ENCODE measurements at places on chromosomes 1 and 21. TPM values are rescaled to one million over a fixed set of nuclear protein-coding genes. Genes with fewer than 3 reads are reported as not detected.

The GREM2 gene
- total RNA-seq, result 4.7 TPM

The USH2A gene
- 0.16 TPM for total RNA-seq

The FMOD gene
- 68.4 TPM for total RNA-seq

The ADORA3 gene
- 1.6 TPM for total RNA-seq

The TNFRSF1B gene
- total RNA-seq, result 11.7 TPM

The HLX gene
- total RNA-seq, result 12.9 TPM

The VANGL2 gene
- 4.1 TPM for total RNA-seq

The PLA2G2C gene
- not detected for total RNA-seq

The ARHGEF16 gene
- total RNA-seq, result 3.3 TPM

The C1QA gene
- 41.5 TPM for total RNA-seq

- DNase-seq, result no peak
These were observed 28.1 kb downstream of the TENT5C start for GRCh38 chr1:117633936-117634335.

- DNase-seq, result no peak
These were observed 25.2 kb downstream of the B3GALT5 start for GRCh38 chr21:39637971-39638240.

DNA sequence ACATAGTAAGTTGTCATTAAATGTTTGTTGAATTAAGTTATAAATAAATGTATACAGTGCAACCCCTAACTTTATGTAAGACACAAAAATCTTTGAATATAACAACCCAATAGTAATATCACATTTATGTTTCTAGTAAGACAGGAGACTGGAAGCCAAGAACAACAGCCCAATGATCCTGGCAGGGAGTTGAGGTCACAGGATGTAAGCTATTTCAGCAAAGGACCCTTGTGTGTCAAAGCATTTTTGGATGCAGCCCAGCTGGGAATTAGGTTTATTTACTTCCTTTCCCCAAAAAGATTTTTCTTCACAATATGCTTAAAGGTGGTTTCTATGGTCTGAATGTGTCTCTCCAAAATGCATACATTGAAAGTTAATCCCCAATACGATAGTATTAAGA, 34.0 kb upstream of the ABCA4 start:
- no peak for DNase-seq

DNA sequence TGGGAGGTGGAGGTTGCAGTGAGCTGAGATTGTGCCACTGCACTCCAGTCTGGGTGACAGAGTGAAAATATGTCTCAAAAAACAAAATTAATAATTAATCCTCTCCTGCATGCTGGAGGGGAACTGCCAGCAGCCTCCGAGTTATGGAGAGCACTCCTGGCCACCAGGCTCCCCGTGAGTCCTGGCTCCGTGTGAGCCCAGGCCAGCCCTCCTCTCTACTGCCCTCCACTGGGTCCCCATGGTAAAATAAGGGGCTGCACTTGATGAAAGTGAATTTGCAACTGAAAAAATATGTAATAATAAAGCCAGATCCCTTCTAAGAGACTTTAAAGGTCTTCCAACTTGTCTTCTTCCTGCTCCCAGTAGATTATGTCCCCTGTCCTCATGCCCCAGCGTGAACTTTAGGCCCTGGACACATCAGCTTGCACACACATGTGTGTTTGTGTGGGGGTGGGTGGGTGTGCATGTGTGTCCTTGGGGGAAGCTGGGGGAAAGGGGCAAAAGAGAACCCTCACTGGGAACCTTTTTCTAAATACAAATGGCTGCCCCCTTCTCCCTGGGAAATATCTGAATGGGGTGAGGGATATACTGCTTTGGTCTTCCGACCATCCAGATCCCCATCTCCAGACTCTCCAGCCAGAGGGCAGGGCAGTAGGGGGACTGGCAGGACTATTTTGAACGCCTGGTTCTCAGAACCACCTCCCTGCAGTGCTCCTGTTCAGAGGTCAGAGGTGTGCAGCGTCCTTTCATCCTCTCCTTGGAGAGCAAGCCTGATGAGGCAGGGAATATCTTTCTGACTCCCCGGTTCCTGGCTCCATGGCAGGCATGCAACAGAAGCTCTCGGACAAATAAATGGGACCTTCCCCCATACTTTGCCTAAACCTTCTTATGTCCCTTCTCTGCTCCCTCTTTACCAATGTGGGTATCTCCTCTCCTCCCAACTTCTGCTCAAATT, 26.2 kb downstream of the NEK2 start:
- DNase-seq, result no peak

DNA sequence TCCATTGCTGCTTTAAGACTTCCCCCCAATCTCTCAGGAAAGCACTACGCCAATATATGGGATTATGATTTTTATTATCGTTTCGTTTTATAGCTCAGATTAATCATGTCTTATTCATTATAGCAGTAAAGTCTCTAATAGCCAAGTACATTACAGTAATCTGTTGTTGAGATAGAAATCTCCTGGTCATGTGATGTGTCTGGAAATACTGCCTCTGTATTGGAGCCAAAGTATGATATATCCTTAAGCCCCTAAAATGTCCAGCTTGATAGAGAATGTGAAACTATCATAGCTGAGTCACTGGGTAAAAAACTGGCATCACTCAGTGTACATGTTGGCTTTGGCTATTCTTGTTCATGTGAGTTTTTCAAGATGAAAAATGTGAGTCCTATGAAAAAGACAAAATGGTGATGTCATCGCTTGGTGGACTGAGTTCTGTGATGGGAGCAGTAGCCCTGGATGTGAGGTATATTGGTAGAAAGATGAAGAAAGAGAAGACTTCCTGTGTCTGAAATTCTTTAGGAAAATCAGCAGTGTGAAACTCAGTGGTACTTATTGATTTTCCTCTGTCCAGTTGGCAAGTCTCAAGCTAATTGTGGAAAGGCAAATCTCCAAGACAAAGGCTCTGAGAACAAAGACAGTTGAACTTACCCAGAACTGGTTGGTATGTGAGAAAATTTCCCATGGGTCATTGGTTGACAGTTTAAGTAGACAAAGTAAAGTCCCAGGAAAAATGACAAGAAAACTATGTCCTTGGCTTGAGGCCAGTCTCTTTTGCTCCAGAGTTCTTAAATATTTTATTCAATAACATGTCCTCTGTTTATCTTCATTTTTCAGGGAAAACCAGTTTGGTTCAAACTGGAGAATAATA, 76.2 kb downstream of the BRINP2 start:
- DNase-seq, result peak; percentile 25

DNA sequence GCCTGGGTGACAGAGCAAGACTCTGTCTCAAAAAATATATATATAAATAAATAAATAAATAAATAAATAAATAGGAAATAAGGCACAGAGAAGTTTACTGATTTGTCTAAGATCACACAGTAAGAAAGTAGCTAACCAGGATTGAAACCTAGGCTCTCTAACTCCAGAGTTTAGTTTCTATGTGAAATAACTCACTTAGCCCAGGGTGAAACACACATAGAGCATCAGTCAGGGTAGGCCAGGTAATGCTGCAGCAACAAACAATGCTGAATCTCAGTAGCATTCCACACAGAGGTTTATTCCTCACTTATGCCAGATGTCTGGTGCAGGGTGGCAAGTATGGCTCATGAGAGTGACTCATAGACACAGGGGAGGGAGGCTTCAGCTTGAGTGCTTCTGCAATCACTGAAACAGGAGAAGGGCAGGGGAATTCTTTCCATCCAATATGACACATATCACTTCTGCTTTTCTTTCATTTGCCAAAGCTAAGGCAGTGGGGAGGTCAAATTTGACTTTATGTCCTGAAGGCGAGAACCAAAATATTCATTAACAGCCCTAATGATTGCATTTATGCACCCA, 37.1 kb upstream of the KANK4 start:
- no peak for DNase-seq

DNA sequence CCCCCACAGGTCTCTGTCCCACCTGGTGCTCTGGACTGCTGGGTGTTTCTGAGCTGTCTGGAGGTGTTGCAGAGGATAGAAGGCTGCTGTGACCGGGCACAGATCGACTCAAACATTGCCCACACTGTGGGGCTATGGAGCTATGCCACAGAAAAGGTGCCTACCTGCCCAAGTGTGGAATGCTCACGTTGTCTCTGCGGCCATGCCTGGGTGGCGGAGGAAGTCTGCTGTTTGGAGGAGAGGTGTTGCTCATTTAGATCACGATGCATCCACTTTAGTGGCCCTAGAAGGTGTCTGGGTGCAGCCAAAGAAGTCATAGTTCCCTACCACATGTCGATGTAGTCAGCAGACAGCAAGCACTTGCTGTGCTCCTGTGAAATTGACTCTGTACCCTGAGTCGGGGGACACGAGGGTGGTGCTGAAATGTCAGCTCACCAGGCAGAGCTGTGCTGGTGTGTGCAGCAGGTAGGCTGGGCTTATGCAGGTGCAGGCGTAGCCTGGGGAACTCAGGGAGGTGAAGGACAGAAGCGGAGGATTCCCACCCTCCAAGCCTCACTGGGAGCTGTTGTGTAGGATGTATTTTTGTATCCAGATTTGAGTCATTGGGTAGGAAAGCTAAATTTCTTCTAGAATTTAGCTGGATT, 32.8 kb upstream of the PWP2 start:
- DNase-seq, result no peak

GRCh38 chr1:16117369-16117768, 38.5 kb downstream of the EPHA2 start:
- no peak for DNase-seq

DNA sequence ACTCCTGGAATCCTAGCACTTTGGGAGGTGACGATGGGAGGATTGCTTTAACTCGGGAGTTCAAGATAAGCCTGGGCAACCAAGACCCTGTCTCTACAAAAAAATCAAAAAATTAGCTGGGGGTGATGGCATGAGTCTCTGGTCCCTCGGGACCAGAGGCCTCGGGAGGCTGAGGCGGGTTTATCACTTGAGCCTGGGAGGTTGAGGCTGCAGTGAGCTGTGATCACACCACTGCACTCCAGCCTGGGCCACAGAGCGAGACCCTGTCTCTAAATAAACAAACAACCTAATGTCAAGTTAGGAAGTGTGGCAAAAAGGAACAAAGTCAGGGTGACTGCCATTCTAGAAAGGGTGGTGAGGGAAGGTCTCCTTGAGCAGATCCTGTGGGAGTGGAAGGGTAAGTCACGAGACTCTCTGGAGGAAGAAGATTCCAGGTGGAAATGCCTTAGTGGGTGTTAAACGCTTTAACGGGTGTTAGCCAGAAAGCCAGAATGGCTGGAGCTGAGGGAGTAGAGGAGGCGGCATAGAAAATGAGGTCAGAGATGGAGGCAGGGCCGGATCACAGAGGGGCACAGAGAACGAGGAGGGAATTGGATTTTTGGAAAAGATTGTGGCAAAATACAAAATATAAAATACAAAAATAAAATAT, 62.2 kb upstream of the ATP5PO start:
- DNase-seq, result no peak

GRCh38 chr1:224851848-224852261, 77.6 kb upstream of the DNAH14 start:
- DNase-seq, result no peak

- DNase-seq, result no peak
These were observed 508 bp downstream of the RAVER2 start for GRCh38 chr1:64745181-64745985.

- DNase-seq, result no peak
These were observed 10.3 kb upstream of the NBPF11 start for GRCh38 chr1:148162363-148162762.

DNA sequence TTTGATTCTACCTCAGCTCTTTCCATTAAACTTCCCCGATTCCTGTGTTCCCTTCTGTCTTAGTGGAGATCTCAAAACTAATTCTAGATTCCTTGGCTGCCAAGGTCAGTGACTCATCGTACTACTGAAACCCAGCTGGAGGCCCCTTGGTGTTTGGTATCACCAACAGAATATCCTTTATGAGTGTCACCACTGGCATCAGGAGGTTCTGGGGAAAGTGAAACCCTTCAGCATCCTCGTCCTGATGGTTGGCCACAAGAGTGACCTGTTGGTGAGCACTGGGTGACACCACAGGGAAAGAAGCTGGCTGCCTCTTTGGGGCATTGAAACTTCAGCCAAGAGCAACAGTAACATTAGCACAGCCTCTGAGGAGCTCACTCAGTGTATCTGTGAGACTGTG, 9.6 kb downstream of the RAB42 start:
- no peak for DNase-seq

DNA sequence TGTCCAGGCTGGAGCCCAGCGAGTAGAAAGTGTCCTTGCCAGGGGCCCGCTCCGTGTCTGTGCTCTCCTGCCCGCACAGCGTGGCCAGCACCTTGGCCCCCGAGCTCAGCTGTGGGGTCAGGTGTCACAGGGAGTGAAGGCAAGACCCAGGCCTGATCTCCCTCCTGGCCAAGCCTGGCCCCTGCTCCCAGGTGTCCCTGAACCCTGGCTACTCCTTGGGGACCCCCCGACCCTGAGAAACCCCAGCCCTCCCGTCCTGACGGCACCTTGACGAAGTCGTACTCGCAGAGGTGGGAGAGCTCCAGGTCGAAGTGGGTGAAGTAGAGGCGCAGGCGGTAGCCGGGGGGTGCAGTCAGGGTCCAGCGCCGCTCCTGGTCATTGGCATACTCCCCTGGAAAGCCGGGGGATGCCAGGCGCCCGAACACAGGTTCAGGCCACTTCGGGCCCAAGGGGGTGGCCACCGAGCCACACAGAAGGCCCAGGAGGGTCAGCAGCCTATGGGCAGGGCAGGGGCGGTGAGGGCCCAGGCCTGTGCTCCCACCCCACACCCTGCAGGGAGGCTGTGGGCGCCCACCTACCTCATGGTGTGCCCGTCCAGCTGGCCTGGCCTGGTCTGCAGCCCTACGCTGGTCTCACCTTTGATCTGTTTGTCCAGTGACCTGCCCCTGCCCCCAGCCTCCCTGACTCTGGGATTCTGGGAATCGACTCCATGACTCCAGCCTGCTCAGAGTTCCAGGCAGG, at the start of gene MASP2:
MASP2 (minus strand) TSS at position 615 of the 741 bp plus-strand sequence; CDS start at position 583, 32 bp downstream.
- DNase-seq, result no peak

- no peak for DNase-seq
These were observed 66.9 kb upstream of the NGF start for GRCh38 chr1:115404911-115405310.

- no peak for DNase-seq
These were observed 31.0 kb downstream of the FBXO42 start for GRCh38 chr1:16321176-16321867.

DNA sequence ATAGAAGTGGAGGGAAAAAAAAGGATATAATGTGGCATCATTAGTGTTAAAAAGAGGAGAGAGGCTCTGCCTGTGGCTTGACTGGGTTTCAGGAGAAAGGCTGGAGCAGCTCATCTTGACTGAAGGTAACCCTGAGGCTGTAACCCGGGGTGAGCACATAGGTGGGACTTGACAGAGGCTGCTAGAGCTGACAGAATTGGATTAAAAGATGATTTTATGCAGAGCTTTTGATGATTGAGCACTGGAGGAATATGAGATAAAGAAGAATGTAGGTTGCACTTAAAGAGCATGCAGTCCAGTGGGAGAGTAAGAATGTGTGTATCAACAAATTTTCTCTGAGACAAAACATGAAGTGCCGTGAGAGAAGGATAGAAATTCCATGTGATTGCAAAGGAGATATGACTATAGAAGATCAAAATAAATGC, 17.3 kb downstream of the LAMC1 start:
- no peak for DNase-seq

DNA sequence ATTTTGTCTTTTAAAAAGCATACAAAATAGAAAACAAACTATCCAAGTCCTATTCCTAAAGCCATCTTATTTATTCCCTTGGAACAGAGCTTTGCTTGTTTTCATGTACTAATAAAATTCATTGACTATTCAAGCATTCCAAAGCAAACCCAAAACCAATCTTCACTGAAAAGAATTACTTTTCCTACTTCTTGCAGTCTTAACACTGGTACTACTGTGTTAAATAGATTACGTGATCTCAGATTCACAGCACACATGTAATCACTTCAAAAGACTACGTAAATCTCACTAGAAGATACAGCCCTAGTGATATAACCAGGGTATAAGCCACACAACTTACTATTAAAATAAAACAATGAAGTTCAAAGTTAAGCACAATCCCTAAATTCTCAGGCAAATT, 39.0 kb downstream of the ZZZ3 start:
- DNase-seq, result no peak
